ENCODE measurements at places on chromosomes 2 and 18.
A peak's percentile ranks its signal among the peaks of the same experiment; 100 is the strongest.

GRCh38 chr18:14086458-14087231 is 45.6 kb downstream of the ZNF519 start:
- peak; percentile 24 for DNase-seq

DNA sequence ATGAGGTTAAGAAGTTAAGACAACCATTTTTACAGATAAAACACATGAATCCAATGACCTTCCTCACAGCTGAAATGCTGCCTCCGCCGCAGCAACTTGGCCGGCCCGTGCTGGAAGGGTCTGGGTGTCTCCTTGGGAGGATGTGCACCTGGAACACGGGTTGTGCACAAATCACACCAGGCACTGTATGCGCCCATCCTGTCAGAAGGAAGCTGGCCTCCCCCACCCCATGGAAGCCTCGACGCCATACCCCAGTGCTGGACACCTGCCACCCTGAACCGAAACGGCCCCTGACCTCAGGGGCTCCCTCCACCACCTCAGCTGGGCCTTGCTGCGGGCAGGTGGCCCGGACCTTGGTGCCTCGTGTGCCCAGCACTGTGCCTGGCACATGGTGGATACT is 111.8 kb downstream of the PXDN start:
- no peak for DNase-seq

GRCh38 chr2:150020937-150021673 is 433.5 kb upstream of the MMADHC start:
- no peak for DNase-seq

- DNase-seq: peak; percentile 64
These were observed 95.4 kb upstream of the FN1 start for GRCh38 chr2:215531284-215531683.

DNA sequence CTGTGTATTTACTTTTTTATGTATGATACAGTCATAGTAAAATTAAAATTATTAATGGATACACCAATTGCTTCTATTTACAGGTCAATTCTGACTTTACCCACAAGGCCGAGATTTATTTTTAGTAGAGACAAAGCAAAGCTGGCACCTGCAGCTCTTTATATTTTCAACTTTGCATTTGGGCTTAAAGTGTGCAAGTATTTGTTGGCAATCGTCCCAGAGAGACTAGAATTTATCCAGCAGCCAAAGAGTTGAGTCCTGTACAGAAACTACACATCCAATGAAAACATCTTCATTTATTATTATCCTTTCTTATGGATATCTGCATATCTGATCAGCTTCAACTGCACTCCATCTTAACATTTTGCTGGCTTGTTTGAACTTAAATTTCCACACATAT is 485.6 kb downstream of the SOX11 start:
- no peak for DNase-seq

- peak; percentile 80 for DNase-seq
These were observed 885.0 kb downstream of the SLC4A3 start for GRCh38 chr2:220512419-220512818.

DNA sequence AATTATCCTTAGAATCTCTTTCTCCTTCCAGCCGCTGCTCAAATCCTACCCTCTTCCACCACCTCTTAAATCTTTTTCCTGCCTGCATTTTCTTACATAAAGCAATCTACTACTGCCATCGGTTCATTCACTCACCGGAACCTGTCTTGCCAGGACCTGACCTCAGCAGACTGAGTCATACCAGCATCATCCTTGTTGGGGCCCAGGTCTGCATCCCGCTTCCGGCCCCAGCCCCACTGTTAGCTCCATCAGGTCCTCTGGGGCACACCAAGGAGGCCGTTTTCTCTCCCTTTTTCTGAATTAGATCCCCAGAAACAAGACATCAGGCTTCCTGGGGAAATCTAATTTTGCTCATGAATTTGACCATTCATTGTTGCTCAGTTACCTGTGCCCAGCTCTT is 42.7 kb upstream of the TGFA start:
- DNase-seq: no peak

GRCh38 chr2:144198116-144198515 is 321.8 kb downstream of the ZEB2 start:
- peak; percentile 65 for DNase-seq

DNA sequence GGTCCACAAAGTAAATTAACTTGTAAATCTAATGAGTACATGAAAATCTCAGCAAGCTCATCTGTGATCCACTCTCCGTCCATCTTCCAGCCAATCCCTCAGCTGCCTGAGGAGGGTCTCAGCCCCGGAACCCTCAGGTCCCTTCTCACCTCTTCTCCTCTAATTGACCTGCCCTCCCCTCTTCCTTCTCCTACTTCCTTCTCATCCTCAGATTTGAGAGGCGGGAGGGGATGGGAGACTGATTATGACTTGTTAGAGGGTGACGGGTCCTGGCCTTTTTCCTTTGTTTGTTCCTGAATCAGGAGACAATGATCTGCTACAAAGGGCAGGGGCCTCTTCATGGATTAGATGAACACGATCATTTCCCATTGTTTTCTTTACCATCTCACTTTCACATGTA is 80.1 kb downstream of the CYBRD1 start:
- no peak for DNase-seq

DNA sequence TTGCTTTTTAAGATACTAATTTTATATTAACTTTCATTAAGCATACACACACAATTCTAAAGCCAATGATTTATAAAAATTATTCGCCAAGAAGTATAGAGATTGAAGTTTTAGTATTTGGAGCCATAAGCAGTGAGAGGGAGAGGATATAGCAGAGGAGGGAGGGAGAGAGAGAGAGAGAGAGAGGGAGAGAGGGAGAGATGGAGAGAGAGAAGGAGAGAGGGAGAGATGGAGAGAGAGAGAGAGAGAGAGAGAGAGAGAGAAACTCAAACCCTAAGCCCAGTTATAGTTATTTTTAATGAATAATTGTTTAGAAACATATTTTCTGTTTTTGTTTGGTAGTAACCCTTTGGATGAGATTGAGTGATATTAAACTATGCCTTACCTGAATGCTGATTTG is 5.3 kb downstream of the TWIST2 start:
- DNase-seq: peak; percentile 32

GRCh38 chr2:28445448-28446258 is 50.2 kb upstream of the PLB1 start:
- DNase-seq: peak; percentile 97

GRCh38 chr2:165681841-165682240 is 112.2 kb downstream of the GALNT3 start:
- DNase-seq: no peak

DNA sequence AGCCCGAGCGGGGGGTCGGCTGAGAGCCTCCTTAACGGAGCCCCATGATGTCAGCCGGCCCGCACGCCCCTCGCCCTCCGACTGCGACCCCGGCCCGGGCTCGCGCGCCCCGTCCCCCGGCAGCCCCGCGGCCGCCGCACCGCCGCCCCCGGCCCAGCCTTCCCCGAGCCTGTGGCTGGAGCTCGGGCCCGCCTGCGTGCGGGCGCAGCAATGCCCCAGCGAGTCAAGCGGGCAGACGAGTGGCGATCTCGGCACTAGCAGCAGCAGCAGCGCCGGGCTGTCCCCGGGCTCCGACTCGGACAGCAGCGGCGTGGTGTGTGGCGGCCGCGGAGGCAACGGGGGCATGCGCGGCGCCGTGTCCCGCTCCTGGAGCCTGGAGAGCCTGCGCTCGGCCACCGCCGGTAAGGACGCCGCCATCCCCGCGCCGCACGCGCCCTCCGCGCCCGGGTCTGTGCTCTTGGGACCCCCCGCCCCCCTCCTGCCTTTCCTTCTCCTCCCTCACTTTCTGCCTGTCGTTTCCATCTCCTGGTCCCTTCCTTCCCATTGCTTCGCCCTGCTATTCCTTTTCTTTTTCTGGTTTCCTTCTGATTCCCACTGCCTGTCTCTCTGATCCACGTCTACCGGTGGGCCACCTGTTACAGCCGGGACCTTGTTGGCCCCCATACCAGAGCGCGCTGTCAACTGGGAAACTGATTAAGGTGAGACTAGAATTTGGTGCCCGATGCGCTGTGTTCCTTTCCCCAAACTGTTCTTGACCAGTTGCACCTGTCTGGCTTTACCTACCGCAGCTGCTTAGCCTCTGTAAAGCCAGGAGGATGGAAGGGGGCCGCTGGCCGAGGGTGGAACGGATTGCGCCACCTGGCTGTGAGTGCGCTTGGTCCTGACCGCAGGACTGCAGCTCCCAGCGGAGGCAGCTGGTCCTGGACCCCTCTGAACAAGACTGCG is 127.4 kb downstream of the ARHGEF4 start:
- peak; percentile 12 for DNase-seq

- peak; percentile 90 for DNase-seq
These were observed 145.6 kb downstream of the AGAP1 start for GRCh38 chr2:235639428-235639773.

DNA sequence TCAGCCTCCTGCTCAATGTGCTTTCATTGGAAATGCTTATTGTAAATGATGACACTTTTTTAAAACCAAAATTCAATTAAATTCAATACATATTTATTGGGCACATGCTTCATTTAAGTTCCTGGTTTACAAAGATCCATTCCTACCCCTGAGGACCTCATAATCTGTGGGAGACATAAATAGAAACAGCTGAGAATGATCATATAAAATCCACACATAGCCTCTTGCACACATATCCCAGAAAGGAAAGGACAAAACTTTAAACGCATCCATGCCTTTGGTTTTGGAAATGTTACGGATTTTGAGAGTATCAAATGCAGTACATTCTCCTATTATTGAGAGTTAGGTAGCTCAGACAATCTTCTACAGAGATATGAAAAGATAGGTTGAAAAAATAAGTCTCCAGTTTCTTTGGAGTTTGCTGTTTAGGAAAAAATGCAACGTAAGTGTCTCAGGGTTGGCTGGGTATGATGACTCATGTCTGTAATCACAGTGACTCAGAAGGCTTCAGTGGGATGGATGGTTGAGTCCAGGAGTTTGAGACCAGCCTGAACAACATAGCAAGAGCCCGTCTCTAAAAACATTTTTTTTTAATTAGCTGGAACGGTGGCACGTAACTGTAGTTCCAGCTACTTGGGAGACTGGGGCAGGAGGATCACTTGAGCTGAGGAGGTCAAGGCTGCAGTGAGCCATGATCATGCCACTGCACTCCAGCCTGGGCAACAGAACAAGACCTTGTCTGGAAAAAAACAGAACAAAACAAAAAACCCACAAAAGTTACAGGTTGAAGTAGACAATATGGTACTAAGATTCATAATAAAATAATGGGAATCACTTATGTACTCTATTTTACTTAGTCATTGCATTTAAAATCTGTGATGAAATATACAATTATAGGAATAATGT is 3.9 kb upstream of the PRELID3A start:
- peak; percentile 95 for DNase-seq

DNA sequence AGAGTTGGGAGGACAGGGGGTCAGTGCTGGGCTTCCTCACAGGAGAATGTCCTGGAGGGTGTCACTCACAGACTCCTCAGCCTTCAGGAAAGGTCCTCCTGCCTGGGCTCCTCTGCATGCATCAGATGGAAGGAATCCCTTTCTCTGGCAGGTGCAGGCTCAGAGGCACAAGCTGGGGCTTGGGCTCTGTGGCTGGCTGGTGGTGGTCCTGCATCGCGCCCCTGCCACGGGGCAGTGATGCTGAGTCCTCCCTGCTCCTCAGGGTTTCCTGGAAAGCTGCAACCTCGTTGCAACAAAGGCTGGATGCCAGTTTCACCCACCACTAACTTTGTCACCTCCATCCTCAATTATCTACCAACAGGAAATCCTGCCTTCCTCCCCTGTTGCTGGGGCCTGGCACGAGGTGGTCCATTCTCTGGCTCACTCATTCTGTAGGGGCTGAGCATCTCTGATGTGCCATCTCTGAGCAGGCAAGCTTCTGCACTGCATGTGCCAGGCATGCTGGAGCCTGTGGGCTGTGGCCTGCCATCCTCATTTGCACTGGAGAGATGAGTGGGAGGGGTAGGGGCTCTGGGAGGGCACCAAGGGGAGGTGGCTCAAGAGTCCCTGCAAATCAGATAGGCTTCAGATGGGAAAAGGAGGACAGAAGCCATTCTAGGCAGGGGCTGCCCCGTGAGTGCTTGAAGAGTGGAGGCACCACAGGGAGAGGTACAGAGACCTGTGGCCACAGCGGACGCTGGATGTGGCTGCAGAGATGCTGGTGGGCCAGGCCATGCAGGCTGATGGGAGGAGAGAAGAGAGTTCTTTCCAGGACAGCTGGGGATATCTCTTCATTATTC is 272.6 kb upstream of the HS6ST1 start:
- no peak for DNase-seq

DNA sequence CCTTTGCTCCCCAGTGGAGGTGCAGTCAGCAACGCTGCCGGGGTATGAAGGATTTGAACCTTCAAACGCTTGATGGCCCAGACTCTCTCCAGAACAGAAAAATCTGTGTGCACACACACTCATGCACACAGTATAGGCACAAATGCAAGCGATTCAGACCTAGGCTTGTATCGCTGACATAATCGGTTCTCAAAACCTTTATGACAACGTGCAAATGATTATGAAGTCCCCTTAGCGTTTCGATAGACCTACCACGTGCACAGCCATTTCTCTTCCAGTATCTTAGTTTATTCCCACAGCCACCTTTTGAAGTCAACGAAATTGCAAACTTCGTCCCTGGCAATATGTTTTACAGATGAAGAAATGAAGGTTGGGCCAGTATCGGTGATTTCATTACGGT is 138.9 kb upstream of the MYCN start:
- DNase-seq: no peak

- no peak for DNase-seq
These were observed 340.3 kb downstream of the PLCL1 start for GRCh38 chr2:198144660-198145059.

DNA sequence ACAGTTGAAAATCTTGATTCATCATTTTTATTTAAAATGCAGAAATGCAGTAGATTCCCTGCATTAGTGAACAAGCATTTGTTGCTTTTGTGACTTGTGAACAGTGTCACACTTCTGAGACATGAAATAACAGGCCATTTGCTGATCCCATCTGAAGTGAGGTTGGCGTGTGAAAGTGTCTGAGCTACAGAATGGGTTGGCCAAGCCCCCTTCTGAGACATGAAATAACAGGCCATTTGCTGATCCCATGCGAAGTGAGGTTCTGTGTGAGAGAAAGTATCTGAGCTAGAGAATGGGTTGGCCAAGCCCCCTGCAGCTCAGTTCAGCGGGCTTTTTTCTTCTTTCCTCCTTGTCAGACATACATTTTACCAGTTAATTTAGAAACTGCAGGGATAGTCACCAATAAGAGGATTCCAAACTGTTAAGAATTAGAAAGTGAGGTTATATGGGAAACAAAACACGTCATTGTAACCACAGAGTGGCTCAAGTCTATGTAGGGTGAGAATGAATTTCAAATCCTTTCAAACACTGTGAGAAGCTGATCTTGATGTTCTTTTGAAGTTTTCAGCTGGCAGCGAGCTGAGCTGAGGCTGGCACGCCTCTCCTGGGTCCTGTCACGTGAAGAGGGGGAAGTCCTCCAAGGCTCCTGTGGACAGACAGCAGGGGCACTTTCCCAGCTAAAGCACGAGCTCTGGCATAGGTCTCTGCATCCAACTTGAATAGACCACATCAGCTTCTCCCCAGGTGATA is 339.2 kb upstream of the SALL3 start:
- DNase-seq: no peak

DNA sequence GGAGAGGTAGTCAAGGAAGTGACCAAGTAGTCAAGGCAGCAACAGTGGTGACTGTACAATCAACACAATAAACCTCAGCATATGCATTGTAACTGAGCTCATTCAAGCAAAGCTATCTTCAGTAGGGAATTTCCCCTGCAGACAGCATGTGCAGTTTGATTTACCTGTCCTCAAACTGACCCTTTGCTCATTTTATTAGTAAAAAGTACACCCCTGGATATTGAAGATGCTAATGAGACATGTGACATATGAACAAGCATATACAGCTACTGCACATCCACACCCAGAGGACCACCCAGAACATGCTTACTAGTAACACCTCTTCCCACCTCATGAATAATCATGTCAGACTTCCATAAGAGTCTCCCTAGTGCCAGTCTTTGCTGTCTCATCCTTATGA is 15.4 kb downstream of the C2orf81 start:
- no peak for DNase-seq

- no peak for DNase-seq
These were observed 146.6 kb downstream of the ZNF516 start for GRCh38 chr18:76348267-76349066.

Data from EH (cell line).